T-helper 1 cell (primary cell): ENCODE measurements at places on chromosomes 12 and 14.

DNA sequence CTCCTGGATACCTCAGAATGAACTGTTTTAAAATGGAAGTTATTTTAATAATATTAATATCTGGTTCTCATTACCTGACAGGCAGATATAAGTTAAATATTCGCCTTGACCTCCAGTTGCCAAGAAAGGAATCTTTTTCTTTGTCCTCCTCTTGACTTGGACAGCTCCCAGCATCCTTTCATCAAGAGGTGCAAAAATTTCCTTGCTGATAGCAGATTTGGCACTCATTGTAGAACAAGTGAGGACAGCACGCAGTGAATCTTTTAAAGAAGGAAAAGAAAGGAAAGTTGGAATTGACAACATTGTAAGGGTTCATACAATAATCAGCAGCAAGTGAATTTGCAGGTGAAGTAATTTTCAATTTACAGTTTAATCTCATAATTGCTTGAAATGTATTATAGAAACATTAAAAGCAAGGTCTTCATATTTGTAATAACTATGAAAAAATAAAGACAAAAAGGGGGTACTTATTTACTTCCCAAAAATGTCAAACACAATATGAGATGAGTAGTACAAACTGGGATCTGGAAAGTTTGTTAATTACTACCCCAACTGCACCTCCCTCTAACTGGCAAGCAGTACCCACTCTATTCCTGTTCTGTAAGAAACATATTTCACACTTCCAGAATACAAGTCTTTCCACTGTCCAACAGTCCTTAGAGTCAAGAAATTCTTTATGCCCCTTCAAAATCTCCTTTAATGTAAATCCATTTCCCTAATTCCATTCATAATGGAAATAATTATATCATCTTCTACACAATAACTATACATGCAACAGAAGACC lies 75.2 kb downstream of the STXBP6 start:
- DNase-seq, result no peak

DNA sequence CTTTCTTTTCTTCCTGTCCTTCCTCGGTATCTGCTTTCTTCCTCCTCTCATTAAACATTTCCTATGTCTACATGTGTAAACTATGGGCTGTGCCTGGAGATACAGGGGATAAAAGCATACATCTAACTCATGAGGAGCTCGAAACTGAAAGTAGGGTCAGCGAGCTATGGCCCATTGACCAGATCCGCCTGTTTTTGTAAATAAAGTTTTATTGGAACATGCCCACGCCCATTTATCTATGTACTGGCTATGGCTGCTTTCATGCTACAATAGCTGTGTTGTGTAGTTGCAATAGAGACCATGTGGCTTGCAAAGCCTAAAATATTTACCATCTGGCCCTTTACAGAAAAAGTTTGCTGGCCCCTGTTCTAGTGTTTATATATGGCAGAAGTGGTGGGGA lies 500.8 kb upstream of the GARIN6 start:
- DNase-seq, result no peak

- no peak for DNase-seq
These were observed 186.9 kb downstream of the EMP1 start for GRCh38 chr12:13383379-13383778.

- DNase-seq, result no peak
These were observed 12.6 kb upstream of the KLHDC2 start for GRCh38 chr14:49755378-49755777.

DNA sequence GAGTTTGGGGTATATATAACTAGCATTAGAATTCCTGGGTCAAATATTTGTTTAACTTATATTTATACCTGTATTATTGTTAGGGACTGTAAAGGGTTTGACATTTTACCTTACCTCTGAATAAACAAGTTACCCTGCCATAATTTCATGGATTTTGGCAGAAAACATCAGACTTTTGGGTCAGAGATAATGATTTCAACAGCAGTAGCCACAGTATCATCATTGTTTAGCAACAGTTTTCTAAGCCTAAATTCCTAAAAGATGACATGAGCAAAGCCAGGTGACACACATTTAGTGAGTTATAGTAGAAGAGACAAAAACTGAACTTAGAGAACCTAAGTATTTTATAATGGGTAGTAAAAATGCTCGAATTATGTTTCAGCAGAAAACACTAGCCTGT lies 954.4 kb downstream of the TRHDE start:
- no peak for DNase-seq

DNA sequence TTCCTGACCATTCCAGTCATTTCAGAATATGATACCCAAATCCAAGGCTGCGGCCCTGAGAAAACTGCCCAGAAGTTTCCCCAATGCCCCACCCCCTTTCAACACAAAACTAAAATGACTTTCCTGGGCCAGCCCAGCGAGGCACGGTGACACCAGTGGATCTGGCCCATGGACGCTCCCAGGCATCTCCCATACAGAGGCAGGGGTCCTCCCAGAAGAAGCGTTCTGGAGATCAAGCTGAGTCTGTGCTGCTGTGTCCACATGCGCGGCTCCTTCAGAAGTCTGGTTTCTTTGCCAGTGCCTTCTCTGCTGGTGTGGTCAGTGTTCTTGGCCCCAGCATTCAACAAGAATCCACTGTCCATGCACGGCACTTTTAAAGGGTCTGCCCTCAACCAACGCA lies 228.2 kb upstream of the SFSWAP start:
- no peak for DNase-seq

DNA sequence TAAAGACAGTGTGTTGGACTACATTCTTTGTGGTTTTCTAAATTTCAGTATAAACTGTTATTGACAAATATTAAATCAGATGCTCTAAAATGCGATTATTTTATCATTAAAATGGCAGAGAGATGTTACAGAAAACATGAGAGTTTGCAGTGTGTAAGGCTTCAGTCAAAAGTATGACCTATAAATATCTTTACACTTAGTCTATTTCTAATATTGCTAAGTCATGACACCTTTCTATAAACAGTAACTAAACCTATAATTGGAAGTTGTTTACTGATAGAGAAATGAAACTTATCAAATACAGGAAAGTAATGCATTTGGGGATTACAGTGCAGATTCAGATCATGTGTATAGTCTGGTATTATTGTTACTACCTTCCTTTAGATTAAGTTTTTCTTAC lies 68.9 kb upstream of the YARS2 start:
- DNase-seq, result no peak

DNA sequence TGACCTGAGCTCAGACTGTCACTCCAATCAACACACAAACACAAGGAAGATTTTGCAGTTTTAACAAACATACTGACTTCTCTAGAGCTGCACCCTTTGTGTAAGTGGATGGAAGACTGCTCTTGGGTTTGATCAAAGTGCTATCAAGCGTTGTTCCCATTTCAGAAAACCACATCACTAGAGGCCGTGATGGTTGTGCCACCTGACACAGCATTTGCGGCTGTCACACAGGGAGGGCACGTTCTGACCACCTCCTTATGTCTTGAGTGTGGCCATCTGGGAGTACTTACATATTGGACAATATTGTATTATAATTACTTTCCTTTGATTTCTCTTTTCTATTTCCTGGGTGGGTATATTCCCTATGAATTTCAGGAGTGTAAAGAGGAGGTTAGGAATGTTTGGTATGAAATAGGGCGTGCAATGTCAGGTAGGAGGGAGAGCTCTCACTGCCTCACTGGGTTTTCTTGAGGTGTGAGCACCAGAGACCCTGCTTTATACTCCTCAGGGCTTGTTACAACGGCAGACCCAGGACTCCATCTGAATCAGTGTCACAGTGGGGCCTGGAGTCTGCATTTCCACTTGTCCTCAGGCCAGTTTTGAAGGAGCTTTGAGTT lies 74.3 kb downstream of the SYNE3 start:
- DNase-seq, result no peak

DNA sequence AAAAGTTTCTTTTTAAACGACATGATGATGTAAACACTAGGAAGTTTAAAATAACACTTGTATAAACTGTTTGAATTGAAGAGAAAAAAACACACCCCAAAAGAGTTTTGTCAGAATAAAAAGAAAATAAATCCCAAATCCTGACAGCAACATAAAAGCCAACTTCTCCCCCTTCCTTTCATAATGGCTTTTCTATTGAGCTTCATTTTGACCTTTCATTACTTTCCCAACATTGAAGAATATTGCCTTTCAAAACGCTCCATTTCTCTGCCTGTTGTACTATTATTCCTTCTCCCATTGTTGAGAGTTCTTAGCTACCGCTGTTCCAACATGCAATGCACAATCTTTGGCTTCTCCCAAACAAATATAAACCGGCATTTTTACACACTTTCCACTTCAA lies 448.5 kb downstream of the BCAT1 start:
- no peak for DNase-seq

- no peak for DNase-seq
These were observed 1.8 kb downstream of the MYH6 start for GRCh38 chr14:23406244-23406643.
